Stimulated activated CD8-positive, alpha-beta memory T cell treated with anti-CD3 and anti-CD28 coated beads, Interleukin-15, amount 100 ng/mL, for 48 hours (primary cell): ENCODE measurements at places on chromosomes 7 and 10.

DNA sequence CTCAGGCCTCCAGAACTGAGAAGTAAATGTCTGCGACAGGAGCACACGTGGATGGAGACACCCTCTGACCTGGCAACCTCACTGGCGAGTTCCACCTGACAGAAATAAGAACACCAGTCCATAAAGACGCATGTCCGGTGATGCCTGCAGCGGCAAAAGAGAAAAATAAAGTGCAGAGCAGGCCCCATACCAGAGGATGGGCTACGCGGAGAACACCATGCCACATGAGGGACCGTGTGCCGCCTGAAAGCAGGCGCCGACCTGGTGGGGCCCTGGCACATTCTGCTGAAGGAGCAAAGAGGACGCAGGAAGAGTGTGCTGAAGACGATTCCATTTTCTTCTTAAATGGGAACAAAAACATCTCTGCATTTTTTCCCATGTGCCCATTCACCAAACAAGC lies 105.0 kb downstream of the VIPR2 start:
- DNase-seq, result no peak

GRCh38 chr10:11353006-11353896 lies 258.2 kb downstream of the USP6NL start:
- no peak for DNase-seq

GRCh38 chr7:82029236-82029913 lies 259.5 kb upstream of the HGF start:
- DNase-seq, result no peak

GRCh38 chr10:24718031-24718855 lies 5.4 kb downstream of the ARHGAP21 start:
- no peak for DNase-seq

- no peak for DNase-seq
These were observed 96.7 kb downstream of the ZRANB1 start for GRCh38 chr10:125038637-125039036.

GRCh38 chr7:94022550-94022949 lies 18.4 kb upstream of the BET1 start:
- no peak for DNase-seq

GRCh38 chr10:34813626-34814222 lies 1.4 kb downstream of the PARD3 start:
- DNase-seq, result no peak

GRCh38 chr7:92135052-92135889 lies 994 bp upstream of the CYP51A1 start:
- DNase-seq, result no peak

DNA sequence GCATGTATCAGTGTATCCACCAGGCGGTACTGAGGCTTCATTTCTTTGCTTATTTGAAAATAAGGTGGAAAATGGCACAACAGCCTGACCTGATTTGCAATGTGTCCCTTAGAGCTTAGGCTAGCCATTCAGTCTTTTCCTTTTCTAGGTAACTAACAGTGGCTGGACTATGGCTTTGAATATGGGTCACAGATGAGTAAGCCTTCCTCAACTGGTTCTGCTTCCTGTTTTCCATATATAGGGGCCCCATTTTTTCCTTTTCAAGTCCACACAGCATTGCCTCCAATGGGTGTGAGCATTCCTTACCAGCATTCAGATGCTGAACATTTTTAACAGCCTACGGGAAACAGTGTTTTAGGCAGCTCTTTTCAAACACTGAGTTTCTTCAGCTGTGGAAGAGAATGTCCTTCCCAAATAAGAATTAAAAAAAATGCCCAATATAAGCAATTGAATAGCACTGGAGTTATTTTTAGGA lies 3.9 kb upstream of the ITGB1 start:
- no peak for DNase-seq

GRCh38 chr7:100376066-100376465 lies 2.8 kb downstream of the PILRA start:
- DNase-seq, result no peak

- no peak for DNase-seq
These were observed 19.8 kb downstream of the COL1A2 start for GRCh38 chr7:94414481-94414880.

- no peak for DNase-seq
These were observed 121.6 kb downstream of the EGFR start for GRCh38 chr7:55140221-55140940.

DNA sequence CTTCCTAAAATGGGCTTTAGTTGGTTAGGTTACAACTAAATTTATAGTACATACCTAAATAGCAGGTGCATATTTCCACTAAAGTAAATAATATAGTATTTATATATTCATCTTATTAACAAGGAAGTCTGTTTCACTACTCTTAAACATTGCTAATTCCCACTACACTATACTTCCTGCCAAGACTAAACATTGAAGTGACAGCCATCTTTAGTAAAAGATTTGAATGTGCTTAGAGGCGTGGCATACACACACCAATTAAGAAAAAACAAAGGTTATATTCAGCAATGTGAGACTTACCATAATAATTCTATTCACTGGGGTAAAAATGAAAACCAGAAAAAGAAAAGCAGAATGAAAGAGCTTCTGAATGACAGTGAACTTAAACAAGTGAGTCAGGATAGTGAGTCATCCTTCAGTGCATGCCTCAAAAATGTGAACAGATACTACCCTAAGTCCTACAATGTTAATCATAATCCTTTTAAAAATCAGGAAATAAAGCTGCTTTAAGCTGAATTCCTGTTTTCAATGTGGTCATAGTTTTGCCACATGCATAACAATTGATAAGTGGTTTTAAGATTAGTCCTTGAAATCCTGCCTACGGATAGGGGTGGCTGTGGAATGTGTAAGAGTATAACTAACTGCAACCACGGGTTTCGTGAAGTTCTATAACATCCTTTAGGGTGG lies 59.4 kb downstream of the USP6NL start:
- no peak for DNase-seq

- DNase-seq, result no peak
These were observed 274.4 kb downstream of the THSD7A start for GRCh38 chr7:11557627-11558026.

GRCh38 chr7:129789000-129789399 lies 163.8 kb downstream of the UBE2H start:
- no peak for DNase-seq

DNA sequence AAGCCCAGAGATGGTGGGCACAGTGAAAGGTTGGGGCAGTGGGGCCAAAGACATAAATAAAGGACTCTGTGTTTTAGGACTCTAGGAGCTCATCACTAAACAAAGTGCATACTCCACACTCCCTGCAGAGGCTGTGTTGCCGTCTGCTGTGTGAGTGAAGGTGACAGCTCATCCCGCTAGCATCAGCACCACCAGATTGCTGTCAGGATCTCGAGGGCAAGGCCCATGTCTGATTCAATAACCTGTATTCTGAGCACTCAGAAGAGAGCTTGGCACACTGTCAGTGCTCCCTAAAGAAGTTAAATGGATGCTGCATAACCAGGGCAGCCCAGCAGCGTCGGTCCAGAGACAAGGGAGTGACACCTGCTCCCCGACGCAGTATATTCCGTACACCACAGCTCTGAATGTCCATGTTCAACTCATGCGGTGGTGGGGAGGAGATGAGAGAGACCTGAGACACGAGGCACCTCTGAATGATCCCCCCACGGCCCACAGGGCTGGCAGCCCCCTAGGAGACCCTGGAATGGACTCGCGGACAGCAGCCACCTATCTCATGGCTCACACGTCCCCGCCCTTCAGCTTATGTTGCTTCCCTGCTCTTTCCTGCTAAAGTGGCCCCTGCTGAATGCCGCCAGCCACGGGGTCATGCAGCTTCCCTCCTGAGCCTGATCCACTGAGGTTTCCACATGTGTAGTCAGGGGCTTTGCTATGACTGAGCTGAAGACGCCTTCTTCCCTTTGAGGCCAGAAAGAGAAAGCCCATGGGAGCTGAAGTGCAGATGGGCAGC lies 132.7 kb upstream of the KCNMA1 start:
- DNase-seq, result no peak

DNA sequence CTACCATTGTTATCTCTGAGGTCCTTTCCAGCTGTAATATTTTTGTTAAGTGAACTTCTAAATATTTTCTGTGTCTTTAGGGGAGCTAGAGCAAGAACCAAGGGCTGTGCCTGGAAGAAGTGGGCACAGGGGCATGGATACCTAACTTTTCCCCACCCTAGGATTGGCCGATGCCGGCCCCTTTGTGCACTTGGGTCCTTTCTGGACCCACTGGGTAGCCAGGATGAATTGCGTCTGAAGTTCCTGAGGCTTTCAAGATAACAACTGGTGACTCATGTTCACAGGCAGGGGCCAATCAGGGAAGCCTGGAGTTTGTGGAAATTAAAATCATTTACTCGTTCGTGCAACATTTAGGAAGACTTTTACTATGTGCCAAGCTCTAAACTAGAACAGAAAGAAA lies 758 bp downstream of the DPCD start:
- DNase-seq, result no peak

GRCh38 chr10:119444866-119445265 lies 97.7 kb downstream of the RGS10 start:
- DNase-seq, result no peak

DNA sequence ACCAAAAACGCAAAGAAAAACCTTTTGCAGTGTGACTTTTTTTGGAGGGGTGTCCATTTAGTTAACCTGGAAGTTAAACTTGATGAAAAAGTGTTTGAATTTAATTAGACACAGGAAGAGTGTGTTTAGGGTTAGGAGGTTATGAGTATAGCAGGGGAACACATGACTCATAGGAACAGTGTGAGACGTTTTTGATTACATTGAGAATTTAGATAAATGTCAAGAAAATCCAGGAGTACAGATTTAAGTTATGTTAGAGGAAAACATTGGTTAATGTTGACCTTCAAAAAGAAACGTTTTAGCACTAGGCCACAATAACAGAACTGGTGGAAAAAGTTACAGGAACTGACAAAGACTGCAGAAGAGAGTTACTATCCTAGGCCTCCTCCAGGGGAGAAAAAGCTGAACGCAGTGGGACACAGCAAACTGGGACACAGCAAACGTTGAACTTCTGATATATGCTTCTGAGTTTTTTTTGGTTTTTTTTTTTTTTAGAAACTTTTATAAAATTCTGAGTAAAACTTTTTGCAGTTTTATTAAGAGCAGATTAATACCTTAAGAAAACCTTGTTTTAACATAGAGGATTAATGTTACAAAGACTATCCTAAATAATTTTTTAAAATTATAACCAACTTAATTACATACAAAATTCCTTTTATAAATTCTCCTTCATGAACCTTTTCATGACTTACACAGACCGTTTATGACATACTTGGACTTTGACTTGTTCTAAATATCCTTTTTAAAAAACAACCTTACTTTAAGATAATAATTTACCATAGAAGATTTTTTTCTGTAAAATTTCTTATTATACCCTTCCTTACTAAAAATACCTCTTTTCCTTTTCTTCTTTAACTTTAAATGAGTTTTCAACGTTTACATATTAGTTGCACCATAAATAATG lies 22.2 kb downstream of the LANCL2 start:
- DNase-seq, result no peak

DNA sequence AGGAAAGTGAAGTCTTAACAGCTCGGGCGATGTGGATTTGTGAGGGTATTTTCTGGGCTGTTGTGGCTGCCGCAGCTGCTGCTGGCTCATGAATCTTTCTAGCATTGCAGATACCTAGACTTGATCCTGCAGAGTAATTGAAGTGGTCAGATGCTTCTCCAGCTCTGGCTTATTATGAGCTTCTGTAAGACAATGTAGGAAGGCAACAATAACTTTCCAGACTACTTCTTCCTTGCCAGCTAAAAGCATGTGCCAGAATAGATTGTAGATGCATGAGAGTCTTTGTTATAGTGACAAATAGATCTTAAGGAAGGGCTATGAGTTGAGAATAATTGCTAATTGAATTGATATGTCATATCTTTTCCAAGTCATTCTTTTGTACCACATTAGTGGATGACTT lies 461.4 kb upstream of the POT1 start:
- DNase-seq, result no peak

DNA sequence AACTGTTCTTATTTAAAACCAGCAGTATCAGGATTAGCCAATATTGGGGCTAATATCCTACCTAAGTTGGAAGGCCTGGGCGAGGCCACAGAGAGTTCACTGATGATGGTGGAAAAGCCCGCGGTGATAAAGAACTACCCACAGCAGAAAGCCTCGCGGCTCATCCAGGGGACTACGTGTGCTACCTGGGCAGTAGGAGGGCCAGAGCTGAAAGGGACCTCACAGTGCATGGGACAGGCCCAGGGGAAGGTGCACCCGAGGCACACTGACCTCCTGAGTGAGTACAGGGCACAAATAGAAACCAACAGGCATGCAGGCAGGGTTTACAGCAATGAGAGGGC lies 1.4 kb downstream of the WDR86 start:
- DNase-seq, result no peak

GRCh38 chr7:69677054-69677852 lies 79.0 kb downstream of the AUTS2 start:
- DNase-seq, result no peak

- DNase-seq, result no peak
These were observed 93.0 kb upstream of the TMEM72 start for GRCh38 chr10:44818041-44818649.

DNA sequence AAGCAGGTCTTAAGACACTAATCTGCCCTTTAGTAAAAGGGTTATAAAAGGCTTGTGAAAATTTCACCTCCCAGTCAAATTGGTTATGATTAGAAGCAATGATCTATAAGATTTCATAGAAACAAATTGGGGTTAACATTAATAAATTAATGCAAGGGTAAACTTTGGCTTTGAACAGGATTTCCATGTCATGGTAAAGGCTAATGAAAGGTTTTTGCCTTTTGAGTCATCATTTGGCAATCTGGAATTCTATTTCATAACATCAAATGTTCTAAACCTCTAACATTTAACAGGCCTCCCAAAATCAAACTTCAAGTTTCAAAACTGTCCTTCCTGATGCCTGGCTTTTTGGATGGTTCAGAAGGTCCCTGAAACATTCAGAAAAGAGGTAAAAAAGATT lies 62.4 kb downstream of the COA1 start:
- DNase-seq, result no peak
